ENCODE measurements at places on chromosomes 12 and 14. TPM values are rescaled to one million over a fixed set of nuclear protein-coding genes. Genes with fewer than 3 reads are reported as not detected.

The RPL36AL gene
- 411 TPM for total RNA-seq

The FOXN4 gene
- total RNA-seq = 0.03 TPM

The KLRC3 gene
- total RNA-seq = not detected

The RNASE13 gene
- not detected for total RNA-seq

The IL31 gene
- not detected for total RNA-seq

The DCD gene
- total RNA-seq = not detected

The IL23A gene
- not detected for total RNA-seq

The KRT3 gene
- 0.08 TPM for total RNA-seq

The RBMS2 gene
- total RNA-seq = 10.0 TPM

The PLEKHG7 gene
- total RNA-seq = not detected

The SDS gene
- total RNA-seq = 1.1 TPM

The ATP2B1 gene
- 58.2 TPM for total RNA-seq

The SLC38A6 gene
- 20.2 TPM for total RNA-seq

The KLRC1 gene
- not detected for total RNA-seq

The LRRC10 gene
- total RNA-seq = not detected

The PTPN6 gene
- total RNA-seq = 12.9 TPM

The CDKN3 gene
- 79.0 TPM for total RNA-seq

The CCDC88C gene
- total RNA-seq = 7.4 TPM

The PSMC6 gene
- total RNA-seq = 86.4 TPM

The RHOJ gene
- total RNA-seq = not detected

The ADAMTS20 gene
- not detected for total RNA-seq

The LGR5 gene
- total RNA-seq = not detected

The HPD gene
- total RNA-seq = 2.1 TPM

The PYGL gene
- 162 TPM for total RNA-seq

The ZNF140 gene
- 11.3 TPM for total RNA-seq

The TMEM179 gene
- not detected for total RNA-seq

The WNT5B gene
- total RNA-seq = 2.8 TPM

The SLC38A4 gene
- total RNA-seq = 0.06 TPM

The TMTC3 gene
- 12.2 TPM for total RNA-seq

The TCL1A gene
- not detected for total RNA-seq

The MMP17 gene
- total RNA-seq = 10.1 TPM

The CCDC197 gene
- not detected for total RNA-seq

The TPH2 gene
- not detected for total RNA-seq

The BDKRB2 gene
- 1.7 TPM for total RNA-seq

The DEPDC4 gene
- 1.5 TPM for total RNA-seq

The PRPH gene
- total RNA-seq = 2.1 TPM

The CLEC4A gene
- not detected for total RNA-seq

The VRTN gene
- not detected for total RNA-seq

The SDSL gene
- total RNA-seq = 24.3 TPM

The RPGRIP1 gene
- total RNA-seq = 0.20 TPM

The TAS2R42 gene
- total RNA-seq = not detected

The CD163 gene
- total RNA-seq = 0.15 TPM

The B3GNT4 gene
- 0.55 TPM for total RNA-seq

The ACSM4 gene
- total RNA-seq = not detected

The SPATA7 gene
- total RNA-seq = 3.9 TPM

The FICD gene
- 3.4 TPM for total RNA-seq

The VAMP1 gene
- 11.9 TPM for total RNA-seq

The CLECL1 gene
- not detected for total RNA-seq

The RPL10L gene
- total RNA-seq = not detected

The ENDOU gene
- total RNA-seq = not detected

The BICD1 gene
- total RNA-seq = 12.5 TPM

The GZMH gene
- total RNA-seq = not detected

The KRT81 gene
- 4,063 TPM for total RNA-seq

The GLIPR1L1 gene
- not detected for total RNA-seq

The ANKS1B gene
- total RNA-seq = 0.63 TPM

The FOXG1 gene
- total RNA-seq = 0.10 TPM

The PTPRB gene
- 0.75 TPM for total RNA-seq

The ZDHHC22 gene
- total RNA-seq = 0.18 TPM

Measured in A549 treated with GW870086 at 1 μM for 4 hours (cell line).